ENCODE measurements at places on chromosomes 7 and 10.

- no peak for DNase-seq
Measured at GRCh38 chr7:136016649-136017395, 39.7 kb upstream of the MTPN start.

DNA sequence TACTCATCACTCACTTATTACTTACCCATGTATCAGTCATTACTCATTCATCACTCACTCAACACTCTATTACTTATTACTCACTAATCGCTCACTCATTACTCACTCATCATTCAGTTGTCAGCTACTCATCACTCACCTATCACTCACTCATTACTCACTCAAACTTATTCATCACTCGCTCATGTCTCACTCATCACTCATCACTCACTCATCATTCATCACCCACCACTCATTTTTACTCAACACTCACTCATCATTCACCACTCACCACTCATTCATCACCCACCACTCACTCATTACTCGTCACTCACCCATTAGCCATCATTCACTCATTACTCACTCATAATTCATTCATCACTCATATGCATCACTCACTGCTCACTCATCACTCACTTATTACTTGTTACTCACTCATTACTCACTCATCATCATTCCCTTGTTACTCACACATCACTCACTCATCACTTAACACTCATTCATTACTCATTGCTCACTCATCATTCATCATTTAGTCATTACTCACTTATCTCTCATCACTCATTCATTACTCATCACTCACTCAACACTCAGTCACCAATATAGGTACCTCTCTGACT lies 237.9 kb downstream of the ADARB2 start:
- no peak for DNase-seq

DNA sequence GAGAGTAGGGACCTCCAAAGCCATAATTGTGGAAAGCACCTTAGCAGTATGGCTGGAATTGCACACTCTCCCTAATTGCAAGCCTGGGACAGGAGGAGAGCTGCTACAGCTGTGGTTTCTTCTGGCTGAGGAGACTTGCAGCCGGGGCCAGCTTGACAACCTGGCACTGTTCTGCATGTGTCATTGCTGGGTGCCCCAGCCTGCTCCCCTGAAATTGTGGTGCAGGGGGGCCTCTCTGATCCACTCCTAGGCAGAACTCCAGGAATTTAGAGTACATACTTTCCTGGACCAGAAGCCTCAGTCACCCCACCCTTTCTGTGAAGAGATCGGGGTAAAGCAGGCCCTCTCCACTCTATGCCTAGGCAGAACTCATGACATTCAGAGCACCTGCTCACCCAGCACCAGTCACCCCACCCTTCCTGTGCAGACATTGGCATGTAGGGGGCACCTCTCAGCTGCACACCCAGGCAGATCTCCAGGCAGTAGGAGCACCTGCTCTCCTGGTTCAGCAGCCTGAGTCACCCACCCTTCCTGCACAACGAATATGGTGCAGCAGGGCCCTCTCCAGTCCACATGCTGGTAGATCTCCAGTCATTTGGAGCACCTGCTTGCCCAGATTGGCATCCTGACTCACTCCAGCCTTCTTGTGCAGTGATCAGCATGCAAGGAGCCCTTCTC lies 34.4 kb upstream of the DYNC1I1 start:
- no peak for DNase-seq

DNA sequence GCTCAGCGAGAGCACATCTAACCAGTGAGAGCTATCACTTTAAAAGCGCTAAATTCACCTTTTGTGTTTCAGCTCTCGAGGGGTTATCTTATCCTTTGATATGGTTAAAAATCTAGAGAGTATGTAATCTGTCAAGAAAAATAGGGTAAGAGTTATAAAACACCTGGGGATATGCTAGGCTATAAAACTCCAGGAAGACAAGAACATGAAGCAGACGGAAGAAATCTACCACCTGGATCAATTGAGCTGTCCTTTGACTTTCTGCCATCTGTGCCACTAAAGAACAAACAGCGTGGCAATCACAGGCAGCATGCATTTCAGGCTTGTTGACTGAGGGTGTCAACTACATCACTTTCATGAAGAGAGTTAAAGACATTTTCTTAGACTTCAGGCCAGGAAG lies 83.1 kb downstream of the ZNF248 start:
- no peak for DNase-seq

DNA sequence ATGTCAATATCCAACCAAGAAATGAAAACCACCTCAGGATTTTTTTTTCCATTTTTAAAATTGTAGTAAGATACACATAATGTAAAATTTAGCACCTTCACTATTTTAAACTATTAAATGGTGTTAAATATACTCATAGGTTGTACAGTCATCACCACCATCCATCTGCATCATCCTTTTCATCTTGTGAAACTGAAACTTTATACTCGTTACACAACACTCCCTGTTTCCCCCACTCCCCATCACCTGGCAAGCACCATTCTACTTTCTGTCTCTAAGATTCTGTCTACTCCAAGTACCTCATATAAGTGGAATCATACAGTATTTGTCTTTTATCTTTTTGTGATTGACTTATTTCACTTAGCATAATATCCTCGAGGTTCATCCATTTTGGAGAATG lies 335.2 kb upstream of the NPSR1 start:
- DNase-seq: no peak

DNA sequence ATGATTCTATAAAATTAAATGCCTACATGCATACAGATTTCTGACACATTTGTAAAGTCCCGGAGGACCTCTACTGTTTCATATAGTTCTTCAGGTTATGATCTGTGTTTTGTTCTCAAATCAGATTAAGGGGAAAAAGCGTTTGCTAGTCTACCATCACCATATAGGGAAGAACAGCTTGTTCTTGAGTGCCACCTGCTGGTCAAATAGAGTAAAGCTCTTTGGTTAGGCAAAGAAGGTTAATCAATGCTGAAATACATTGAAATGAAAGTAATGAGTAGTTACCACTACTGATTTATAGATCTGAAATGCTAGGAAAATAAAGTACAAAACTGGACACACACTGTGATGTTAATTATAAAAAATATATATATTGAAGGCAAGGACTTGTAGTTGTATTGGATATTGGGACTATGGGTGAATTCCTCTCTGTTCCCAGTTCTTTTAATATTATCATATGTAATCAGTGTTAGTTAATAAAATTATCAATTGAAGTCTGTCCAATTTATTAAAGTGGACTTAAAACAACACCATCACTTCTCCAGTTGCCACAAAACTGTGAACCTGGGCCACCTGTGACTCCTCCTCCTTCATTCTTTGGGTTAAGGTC lies 72.6 kb upstream of the PDLIM1 start:
- peak; percentile 65 for DNase-seq

GRCh38 chr7:26954951-26955350 lies 90.6 kb upstream of the SKAP2 start:
- no peak for DNase-seq

GRCh38 chr10:113609704-113610108 lies 54.1 kb downstream of the NRAP start:
- DNase-seq: peak; percentile 9

GRCh38 chr10:132676193-132676891 lies 109.6 kb downstream of the NKX6-2 start:
- no peak for DNase-seq

DNA sequence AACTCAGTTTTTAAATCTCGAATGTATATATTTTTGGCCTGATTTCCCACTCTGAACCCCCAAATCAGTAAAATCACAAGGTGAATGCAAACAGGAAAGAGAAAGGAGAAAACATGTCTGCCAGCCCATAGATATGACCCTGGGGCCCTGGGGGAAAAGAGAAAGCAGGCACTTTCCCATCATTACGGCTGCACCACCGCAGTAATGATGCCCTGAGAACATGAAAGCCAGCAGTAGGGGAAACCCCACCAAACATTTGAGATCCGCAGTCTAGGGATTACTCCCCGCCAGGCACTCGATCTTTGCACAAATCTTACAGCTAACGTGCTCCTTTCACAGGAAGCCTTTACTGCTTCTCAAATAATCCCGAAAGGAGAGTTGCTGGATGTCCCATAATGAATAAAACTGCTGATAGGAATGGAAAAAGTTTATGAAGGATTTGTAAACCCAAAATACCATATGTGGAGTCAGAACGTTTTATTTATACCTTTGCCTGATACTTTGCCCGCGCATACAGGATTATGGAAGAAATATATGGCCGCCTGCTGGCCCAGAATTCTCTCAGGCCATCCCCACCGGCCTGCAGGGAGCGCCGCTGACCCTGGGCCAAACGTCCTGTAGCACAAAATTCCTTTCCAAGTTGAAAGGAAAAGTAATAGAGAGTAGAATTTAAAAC lies 180.0 kb upstream of the INHBA start:
- no peak for DNase-seq

GRCh38 chr10:2005546-2005945 lies 268.2 kb upstream of the ADARB2 start:
- DNase-seq: no peak

- peak; percentile 94 for DNase-seq
Measured at GRCh38 chr7:116331020-116331419, 120.7 kb downstream of the TES start.

GRCh38 chr7:1972744-1973143 lies 260.0 kb downstream of the MAD1L1 start:
- no peak for DNase-seq

- DNase-seq: no peak
Measured at GRCh38 chr7:158061884-158062656, 525.6 kb downstream of the PTPRN2 start.

DNA sequence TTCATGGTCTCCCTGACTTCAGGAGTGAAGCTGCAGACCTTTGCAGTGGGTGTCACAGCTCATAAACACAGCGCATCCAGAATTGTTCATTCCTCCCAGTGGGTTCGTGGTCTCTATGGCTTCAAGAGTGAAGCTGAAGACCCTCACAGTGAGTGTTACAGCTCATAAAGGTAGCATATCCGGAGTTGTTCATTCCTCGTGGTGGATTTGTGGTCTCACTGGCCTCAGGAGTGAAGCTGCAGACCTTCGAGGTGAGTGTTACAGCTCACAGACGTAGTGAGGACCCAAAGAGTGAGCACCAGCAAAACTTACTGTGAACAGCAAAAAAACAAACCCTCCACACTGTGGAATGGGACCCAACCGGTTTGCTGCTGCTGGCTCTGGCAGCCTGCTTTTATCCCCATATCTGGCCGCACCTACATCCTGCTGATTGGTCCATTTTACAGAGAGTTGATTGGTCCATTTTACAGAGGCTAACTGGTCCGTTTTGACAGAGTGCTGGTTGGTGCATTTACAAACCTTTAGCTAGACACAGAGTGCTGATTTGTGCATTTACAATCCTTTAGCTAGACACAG lies 308.8 kb downstream of the PTPRN2 start:
- DNase-seq: no peak

DNA sequence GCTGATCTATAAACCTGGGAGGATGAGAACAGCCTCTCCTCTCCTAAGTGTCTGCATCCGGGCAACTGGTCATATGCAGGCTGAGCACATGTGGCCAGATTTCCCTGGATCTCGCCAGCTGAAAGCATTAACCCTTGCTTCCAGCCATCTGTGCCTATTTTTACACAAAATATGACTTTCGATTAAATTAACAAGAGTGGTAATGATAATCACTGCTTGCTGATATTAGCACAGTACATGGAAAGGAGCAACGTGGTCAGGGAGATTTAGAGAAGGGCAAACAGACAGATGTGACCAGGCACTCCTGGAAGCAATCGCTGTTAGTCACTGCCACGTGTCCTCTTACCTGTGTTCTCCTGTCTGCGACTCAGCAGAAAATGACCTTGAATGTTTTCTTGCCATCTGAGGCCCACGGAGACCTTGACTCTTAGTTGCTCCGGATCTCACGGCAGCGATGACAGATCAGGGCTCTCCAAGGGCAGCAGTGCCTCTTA lies 59.5 kb upstream of the NPTX2 start:
- DNase-seq: no peak

DNA sequence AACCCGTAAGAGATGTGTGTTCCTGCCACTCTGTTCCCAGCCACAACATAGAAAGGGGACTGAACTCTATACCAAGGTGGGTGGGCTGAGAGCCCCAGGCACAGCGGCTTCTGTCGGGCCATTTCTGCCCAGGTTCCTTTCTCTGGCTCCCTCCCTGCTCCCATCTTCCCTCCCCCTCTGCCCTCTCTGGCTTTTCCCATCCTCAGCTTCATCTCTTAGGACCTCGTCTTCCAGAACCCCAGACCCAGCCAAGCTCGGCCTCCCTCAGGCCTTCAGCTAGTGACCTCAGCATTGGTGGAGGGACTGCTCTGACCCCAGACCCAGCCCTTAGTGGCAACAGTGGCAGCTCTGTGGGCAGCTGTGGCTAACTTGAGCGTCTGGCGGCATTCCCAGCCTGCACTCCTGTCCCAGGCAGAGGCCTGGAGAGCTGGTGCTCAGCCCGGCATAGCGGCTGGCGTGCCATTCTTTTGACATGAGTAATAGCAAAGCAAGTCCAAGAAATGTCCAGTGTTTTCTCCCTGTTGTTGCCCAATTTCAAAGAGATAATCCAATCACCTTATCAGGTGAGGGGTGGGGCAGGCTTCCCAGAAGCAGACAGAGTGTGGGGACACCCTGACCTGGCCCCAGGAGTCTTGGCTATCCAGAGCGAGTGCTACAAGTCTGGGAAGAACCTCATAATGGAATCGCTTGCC lies 15.9 kb downstream of the PTPRE start:
- peak; percentile 17 for DNase-seq

DNA sequence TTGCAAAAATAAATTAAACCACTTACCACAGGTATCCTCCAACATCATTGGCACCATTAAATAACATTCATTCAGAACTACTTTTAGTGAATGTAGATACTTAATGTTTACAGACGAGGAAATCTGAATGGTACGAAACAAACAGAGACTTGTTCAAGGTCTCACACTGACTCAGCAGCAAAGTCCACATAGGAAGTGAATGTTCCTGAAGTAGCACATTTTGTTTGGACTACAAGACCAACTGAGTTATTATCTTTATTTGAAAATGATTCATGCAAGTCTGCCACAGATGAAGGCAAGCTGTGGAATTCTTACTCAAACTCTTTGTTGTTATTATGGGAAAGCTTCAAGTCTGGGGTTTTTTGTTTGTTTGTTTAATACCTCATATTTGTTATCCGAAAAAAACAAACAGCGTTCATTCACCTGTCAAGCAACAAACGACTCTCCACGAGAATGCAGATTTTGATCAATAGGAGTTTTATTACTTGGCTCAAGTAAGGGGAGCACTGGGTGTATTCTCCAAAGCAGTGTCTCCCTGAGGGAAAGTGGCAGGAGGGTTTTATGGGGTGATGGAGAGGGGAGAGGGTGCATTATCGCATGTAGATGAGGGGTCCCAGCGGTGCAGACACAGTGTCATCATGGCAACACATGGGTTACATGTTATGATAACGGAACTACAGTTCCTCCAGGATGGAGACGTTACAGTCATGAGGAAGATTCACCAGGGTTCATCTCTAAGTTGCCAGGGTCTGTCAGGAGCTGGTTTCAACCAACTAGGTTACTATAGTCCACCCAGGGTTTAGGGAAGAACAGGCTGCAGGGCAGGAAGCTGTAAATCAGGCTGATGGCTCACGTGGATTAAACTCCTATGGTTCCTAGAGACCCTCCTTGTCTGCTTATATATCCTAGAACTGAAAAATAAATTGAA lies 147.7 kb upstream of the AKR1E2 start:
- DNase-seq: peak; percentile 56

GRCh38 chr7:146397141-146397540 lies 280.5 kb downstream of the CNTNAP2 start:
- DNase-seq: no peak

All from fibroblast of skin of abdomen (primary cell).